T-cell (primary cell): ENCODE measurements at places on chromosomes 6 and 20.

DNA sequence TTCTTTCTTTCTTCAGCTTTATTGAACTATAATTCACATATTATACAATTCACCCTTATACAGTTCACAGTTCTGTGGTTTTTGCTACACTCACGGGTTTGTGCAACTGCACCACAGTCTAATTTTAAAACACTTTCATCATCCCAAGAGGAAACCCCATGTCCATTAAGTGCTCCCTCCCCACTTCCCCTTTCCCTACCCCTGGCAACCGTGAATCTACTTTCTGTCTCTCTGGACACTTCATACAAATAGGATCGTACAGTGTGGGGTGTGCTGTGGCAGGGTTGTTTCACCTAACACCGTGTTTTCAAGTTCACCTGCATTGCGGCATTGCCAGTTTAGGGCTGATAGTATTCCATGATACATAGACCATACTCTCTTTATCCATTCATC, 118.8 kb downstream of the PHACTR3 start:
- DNase-seq, result no peak

DNA sequence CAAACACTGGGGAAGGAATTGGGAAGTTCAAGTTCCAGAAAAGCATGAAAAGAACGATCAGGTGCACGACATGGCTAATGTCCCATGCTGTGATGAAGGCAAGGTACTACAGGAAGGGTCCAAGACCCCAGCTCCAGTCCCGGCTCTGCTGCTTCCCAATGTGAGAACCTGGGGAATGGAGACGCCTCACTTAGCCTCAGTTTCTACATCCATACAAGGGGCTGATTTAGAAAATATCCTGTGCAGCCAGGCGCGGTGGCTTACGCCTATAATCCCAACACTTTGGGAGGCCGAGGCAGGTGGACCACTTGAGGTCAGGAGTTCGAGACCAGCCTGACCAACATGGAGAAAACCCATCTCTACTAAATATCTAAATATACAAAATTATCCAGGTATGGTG, 80.7 kb upstream of the NFATC2 start:
- no peak for DNase-seq

DNA sequence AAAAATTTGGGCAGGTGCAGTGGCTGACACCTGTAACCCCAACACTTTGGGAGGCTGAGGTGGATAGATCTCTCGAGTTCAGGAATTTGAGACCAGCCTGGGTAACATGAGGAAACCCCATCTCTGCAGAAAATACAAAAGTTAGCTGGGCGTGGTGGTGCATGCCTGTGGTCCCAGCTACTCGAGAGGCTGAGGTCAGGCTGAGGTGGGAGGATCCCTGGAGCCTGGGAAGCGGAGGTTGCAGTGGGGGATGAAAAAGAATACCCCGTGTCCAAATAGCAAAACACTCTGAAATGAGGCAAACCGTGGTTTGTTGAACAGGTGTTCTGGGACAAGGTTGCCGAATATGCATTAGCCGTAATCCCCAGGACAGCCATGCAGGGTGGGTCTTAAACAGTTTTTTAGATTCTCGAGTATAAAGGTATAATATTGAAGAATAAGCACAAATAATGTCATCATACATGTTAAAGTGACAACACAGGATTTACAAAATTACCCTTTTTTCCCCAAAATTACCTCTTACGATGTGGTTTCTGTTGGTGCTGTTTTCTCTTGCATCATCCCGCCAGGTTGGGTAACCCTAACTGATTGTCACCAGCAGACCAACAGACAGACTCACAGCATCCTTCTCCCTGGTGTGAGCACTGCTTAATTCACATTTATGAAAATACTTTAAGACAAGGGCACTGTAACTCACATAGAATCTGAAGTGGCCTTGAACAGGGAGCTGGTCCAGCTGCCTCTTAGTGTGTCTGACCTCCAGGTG, 9.1 kb downstream of the DNAJC5 start:
- DNase-seq, result no peak

DNA sequence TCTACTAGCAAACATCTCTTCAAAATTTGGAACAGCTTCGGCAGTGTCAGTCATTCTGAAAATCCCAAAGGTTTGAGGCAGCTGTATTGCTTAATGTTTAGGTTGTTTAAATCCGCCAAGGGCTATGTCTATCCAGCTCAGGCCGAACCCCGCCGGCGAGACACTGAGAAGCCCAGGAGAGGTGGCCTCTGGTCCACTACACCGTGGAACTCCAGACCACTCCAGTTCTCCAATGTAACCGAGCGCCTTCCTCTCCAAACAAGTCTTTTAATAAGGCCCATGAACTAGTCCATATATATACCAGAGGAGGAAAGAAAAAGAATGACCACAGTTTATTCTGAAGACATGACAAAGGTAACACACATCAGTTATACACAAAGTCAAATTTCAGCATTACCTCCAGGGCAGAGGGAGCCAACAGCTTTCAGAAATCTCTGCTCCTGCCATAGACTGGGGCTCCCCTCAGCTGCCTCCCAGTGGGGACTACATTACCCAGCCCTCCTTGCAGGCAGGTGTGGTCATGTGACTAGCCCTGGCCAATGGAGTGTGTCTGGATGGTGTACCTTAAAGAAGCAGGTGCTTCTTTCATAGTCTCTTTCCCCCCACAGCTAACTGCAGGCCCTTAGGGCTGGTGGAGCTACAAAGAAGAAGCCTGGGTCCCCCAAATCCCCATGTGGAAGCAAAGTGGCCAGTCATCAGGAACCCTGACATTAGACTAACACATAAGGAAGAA, at the start of gene RAMACL:
RAMACL (minus strand) TSS at position 255 of the 733 bp plus-strand sequence; CDS start at position 54, 201 bp downstream.
- peak; percentile 41 for DNase-seq

GRCh38 chr20:4064144-4064909, 49.0 kb upstream of the RNF24 start:
- no peak for DNase-seq

DNA sequence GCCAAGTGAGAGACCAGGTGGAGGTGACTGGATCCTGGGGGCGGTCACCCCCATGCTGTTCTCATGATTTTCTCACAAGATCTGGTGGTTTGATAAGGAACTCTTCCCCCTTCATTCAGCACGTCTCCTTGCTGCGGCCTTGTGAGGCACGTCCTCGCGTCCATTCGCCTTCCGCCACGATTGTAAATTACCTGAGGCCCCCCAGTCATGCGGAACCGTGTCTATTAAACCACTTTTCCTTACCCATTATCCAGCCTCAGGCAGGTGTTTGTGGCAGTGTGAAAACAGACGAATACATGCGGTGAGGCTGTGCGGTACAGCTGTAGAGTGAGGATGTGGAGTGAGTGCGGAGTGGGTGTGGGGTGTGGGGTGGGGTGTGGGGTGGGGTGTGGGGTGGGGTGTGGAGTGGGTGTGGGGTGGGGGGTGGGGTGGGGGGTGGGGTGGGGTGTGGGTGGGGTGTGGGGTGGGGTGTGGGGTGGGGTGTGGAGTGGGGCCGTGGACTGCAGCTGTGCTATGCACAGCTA, 12.1 kb upstream of the NTSR1 start:
- no peak for DNase-seq

GRCh38 chr6:40328986-40329545, 258.1 kb downstream of the LRFN2 start:
- DNase-seq, result no peak

DNA sequence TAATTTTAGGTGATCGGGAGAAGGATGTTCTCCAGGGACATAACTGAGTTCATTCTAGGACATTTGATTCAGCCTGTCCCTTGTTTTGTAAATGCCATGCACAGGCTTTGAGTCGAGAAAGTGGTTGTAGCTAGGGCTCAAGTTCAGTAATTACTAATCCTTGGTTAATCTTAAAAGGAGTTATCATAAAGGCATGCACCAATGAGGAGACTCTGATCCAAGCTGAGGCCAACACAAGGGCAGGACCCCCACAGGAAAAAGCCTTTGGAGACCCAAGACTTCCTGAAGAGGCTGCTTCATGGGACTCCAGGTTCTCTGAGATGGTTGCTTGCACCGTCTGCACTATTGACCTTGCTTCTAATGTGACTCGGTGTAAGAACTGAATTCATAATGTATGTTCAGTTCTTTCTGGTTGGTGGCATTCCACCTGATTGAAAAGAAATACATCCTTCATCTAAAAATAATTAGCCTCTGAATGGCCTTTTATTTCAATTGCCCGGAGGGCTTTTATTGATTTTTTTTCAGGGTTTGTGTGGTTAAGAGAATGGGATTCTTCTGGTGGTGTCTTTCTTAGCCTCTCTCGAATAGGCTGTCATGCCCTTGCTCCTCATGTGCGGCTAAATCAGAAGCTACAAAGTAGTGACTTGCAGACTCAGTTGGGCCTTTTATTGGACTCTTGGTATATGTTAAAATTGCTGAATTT, 201.7 kb upstream of the PLCB4 start:
- no peak for DNase-seq

- DNase-seq, result peak; percentile 61
These were observed at the start of gene NFATC2 for GRCh38 chr20:51542571-51543421. TSS of gene NFATC2 (minus strand) at chr20:51542719. CDS start at chr20:51542499, 220 bp downstream.

DNA sequence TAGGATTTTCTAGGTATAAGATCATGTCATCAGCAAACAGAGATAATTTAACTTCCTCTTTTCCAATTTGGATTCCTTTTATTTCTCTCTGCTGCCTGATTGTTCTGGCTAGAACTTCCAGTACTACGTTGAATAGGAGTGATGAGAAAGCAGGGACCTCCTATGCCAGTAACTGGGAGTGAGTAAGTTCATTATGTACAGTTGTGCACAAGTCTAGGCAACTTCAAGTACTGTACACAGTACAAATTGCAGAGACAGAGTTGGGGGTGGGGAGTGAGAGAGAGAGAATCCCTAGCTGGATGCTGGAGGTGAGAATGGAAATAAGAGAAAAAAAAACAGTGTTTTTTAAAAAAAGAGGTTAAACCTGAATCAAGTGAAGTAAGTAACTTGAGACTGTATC, 210.2 kb downstream of the MMUT start:
- DNase-seq, result no peak

DNA sequence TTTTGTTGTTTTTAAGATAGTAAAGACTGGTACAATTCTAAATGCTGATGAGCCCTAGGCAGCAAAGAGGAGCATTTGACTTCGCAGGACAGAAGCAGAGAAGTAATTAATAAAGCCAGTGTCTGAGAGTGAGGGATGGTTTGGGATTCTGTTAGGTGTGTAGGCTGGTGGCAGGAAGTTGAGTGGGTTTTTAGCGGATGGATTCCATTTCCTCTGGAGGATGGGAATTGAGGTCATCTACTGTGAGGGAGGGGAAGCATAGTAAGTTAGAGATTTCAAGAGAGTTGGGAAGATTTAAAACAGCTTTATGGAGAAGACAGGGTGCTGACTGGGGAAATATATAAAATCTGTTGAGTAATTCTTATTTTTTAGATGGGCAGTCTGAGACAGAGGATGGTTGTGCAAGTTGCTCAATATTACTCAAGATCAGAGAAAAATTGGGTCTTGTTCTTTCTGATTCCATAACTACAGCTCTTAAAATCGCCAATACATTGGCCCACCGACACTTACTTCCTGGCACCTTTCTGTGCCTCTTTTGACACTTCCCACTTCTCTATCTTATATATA, 48.8 kb downstream of the PRL start:
- no peak for DNase-seq

GRCh38 chr6:134374491-134375219, 56.7 kb upstream of the SGK1 start:
- DNase-seq, result no peak

DNA sequence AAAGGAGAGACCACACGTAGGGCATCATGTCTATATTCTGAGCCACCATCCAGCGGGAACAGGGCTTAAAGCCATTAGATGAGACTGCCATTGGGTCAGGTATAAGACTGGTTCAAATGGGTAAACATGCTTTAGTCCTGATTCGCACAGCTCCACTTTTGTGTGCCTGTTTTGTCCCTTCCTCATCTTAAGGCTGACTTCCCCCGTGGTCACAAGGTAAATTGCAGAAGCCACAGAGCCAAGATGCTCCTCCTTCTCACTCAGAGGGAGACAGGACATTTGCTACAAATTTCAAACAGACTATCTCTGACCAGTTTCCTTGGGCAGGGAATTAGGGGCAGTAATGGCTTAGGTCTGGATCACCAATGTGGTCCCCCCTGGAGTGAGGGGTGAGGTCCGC, 11.4 kb upstream of the IFNGR1 start:
- DNase-seq, result peak; percentile 11

DNA sequence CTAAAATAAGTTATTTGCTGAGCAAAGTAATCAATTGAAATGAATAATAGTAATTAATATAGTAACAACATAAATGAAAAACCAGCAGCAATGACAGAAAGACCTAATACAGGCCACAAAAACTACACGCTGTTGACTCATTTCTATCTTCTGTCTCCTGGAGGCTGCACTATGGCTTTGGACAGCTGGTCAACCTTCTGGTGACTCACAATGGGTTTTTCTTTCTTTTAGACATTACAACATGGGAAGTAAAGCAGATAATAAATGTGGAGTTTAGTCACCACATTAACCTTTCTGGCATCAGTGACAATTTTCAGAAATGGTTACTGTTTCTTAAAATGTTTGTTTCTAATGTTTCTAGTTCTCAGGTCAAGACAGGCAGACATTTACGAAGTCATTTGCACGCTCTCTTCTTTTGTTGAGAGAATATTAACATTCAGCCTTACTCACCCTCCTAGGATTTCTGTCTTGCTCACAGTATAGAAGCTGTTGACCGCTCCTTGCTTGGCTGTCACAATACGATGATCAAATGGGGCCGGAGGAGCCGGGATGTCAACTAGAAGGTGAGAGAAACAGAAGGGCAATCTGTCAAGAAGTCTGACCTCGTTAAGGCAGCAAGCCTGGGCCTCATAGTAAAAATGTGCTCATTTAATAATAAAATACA, 62.2 kb downstream of the MYLK4 start:
- DNase-seq, result no peak

DNA sequence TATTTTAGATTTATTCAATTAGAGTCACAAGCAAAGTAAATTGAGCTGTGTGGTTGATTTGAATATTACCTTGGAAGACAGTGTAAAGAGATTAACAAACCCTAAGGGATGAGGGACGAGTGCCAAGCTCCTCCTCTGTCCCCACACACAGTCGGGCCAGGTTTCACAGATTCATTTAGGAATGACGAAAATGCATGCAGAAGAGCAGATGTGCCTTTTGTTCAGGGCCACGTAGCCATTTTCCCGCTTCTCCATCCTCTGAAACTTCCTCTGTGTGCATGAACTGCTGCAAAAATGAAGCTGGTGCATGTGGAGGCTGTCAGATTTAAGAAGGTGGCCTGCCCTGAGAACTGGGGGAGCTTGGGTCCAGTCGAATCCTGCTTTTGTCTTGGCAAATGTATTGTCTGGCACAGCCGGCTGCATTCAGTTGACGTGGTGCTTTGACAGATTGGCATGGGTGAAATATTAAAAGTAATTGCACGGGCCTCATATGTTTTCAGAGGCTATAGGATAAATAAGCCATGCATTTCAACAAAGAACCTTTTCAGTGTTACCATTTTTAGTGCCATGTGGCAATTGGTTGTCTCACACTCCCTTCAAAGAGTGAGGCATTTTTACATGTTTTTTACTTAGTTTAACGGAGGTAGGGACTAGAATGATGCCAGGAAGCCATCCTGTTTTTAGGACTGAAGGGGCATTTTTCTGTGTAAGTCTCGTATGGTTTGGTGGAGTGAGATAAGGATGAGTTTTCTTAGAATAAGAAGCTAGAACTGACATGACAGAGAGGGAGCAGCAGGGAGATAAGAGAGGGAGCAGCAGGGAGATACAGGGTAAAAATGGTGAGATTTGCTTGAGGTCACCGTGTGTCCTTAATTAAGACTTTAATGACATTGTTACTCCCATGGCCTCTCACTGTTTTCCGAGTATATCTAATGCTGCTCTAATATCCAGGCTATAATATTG, 361.1 kb downstream of the NRN1 start:
- DNase-seq, result no peak

- no peak for DNase-seq
These were observed 2.1 kb downstream of the NFYA start for GRCh38 chr6:41074692-41075436.
